ENCODE measurements at places on chromosomes 2 and 18.

DNA sequence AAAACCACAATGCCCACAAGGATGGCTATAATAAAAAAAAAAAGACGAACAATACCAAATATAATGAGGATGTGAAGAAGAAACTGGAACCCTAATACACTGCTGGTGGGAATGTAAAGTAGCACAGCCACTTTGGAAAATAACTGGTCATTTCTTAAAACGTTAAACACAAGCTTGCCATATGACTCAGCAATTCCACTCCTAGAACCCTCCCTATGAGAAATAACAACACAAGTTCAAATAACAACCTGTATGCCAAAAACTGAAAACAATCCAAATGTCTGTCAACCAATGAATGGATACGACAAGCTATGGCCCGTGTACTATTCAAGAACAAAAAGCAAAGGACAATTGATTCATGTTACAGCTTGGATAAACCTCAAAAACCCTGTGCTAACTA is 7.0 kb upstream of the ALPK2 start:
- no peak for DNase-seq

DNA sequence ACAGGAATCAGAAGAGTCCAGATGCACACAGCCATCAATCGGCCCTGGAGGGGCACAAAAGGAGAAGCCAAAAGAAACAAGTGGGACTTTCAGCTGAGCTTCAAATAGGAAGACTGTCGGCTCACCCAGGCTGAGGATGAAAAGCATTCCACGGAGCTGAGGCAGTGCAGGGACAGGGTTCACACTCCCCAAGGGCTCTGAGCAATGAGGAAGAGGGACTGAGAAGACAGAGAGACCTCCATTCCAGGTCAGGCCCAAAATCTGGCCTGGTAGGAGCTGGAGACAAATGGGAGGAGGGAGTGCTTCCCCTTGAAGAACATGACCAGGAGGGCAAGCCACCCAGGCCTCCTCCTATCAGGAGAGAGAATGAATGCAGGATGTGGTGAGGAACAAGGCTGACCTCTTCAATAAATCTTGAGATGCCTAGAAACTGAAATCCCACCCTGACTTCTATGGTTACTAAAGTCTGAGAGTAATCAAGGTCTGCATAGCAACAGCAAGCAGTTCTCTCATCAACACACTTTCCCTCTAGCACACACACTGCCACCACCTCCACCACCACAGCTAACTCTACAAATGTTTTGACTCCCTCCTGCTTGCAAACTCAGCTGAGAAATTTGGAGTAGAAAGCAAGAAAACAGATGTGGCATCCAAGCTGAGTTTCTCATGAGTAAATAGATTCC is 434.4 kb downstream of the TNS1 start:
- no peak for DNase-seq

DNA sequence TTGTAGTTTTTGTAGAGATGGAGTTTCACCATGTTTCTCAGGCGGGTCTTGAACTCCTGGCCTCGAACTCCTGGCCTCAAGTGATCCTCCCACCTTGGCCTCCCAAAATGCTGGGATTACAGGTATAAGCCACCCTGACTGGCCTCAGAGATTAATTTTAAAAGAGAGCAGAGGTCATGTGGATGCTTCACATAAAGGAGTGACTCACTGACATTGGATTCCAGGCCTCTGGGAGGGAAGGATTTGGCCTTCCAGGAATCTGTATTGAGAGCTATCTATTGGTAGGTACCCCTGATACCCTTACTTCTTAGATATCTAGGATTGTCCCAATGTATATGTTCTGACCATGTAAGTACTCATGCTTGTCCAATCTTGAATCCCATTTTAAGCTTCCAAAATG is 138.4 kb downstream of the FAM161A start:
- no peak for DNase-seq

- DNase-seq: no peak
Observed at GRCh38 chr2:1992280-1992679, 248.0 kb upstream of the PXDN start.

DNA sequence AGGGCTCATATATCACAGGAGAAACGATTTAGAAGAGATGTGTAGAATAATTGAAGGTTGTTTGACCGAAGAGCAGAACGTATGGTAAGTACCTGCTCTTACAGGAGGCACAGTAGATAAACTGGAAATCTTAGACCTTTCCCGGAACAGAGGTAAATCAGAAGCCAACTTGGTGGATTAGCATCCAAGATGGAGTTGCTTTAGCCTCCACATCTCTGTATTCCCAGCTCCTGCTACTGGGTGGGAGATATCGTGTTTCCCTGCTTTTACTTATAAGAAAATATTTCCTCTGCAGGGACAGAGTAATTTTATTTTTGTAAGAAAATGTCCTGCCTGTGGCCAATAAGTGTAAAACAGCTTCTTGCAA is 164.5 kb downstream of the SLC39A10 start:
- DNase-seq: no peak

DNA sequence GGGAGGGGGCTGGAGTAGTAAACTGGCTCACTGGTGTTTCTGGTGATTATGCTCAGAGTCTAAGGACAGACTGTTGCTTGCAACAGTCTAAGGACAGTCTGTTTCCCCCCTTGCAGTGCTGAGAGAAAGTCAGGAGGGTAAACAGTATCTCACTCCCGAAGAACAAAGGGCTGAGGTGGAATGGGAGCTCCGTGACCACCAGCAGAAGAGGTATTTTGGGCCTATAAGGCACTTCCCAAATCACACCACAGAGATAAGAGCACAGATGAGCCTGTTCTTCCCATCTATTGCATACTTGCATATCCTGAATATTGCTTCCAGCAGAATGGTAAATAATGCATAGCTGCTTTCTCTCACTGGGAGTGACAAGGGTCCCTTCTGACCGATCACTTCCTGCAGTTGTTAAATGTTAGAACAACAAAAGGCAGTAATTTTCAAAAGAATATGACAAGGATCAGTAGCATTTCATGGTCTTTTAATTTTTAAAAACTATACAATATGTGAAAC is 160.4 kb upstream of the LYPD1 start:
- no peak for DNase-seq

GRCh38 chr2:107545851-107546250 is 280.8 kb upstream of the RGPD4 start:
- DNase-seq: no peak

- DNase-seq: no peak
Observed at GRCh38 chr18:8008033-8008432, 440.9 kb downstream of the PTPRM start.

- DNase-seq: no peak
Observed at GRCh38 chr2:234950730-234951663, 820 bp upstream of the SH3BP4 start.

GRCh38 chr2:50455351-50455939 is 576.5 kb downstream of the NRXN1 start:
- no peak for DNase-seq

DNA sequence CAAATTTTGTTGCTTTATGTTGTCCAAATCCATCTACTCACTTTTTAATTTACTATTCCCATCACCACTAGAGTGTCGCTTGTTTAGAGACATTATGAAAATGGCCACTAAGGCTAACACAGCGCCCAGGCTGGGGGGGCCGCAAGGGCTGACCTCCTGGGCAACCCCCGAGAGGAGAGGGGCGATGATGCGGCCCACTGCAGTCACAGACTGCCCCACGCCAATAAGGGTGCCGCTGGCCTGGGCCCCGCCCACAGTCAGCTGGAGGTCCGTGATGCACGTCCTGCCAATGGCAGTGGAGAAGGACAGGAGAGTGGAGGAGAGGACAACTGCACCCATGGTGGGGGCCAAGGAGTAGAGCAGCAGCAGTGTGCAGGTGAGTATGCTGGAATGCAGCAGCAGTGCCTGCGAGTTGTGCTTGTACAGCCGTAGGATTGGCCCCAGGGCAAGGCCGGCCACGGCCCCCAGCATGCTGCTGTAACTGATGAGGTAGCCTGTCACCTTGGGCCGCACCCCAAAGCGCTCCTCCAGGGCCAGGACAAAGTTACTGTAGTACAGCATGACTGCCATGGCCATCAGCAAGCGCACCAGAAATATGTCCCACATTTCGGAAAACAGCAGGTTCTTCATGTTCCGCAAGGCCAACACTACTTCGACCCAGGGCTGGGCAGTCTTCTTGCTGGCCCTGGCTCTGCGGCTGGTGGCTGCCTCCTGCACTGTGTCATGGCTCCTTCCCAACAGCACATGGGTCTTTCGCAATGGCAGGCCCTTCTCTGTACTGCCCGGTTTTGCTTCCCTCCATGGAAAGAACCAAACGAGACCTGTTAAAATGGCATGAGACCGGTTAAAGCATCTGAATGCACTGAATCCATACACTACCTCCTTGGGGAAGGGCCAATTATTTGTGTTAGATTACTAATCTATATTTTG is 43.2 kb upstream of the TMEM182 start:
- DNase-seq: no peak

DNA sequence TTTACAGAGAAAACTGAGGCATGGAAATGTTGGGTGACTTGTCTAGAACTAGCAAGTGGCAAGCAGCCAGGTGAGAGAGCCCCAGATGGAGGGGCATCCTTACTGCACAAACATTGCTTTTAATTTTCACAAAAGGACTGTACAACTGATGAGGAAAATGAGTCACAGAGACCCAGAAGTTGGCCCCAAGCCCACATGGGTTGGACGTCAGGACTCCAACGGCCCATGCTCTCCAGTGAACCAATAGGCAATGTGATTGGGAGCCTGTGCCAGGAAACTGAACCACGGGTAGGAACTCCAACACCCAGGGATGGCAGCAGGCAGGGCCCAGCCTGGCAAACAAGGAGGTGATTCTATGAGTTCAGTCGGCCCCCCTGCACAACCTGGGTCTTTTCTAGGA is 50.8 kb downstream of the PID1 start:
- no peak for DNase-seq

- DNase-seq: no peak
Observed at GRCh38 chr2:5616019-5616418, 76.2 kb upstream of the SOX11 start.

DNA sequence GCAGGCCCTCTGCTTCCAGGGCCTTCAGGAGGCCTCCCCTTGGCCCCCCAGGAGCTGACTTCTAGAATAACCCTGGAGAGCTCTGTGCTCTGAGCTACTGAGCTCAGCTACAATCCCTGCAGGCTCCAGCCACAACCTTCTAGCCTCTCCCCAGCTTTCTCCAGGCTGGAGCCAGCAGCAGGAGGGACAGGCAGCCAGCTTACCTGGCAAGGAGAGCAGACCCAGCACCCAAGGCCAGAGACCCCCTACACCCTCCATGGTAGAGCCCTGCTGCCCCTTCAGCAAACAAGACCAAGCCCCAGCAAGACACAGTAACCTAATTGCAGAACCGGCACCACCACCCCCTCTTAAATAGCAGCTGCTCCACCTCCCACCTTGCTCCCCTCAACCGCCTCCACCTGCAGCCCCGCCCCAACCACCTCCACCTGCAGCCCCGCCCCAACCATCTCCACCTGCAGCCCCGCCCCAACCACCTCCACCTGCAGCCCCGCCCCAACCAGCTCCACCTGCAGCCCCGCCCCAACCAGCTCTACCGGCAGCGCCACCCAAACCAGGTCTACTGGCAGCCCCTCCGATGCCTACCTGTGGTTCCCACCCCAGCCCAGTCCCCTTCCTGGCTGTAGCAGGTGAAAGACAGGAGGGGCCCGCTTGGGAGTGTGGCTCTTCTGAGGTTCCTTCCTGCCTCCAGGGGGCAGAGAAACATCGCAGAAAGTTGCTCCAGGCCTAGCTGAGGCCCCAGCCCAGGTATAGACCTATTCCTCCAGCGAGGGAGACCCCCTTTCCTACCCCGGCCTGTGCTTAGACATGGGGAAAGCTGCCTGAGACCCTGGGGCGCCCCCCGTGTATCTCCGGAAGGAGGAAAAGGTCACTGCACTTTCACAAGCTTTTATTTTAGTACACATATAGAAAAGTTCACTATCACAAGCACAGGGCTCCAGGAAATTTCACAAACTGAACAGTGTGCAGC is at the start of gene ASTL:
TSS of gene ASTL (minus strand) at position 324 of the 967 bp plus-strand sequence. CDS start at position 258, 66 bp downstream.
- no peak for DNase-seq

GRCh38 chr18:48901145-48902022 is 49.4 kb downstream of the SMAD7 start:
- DNase-seq: no peak

DNA sequence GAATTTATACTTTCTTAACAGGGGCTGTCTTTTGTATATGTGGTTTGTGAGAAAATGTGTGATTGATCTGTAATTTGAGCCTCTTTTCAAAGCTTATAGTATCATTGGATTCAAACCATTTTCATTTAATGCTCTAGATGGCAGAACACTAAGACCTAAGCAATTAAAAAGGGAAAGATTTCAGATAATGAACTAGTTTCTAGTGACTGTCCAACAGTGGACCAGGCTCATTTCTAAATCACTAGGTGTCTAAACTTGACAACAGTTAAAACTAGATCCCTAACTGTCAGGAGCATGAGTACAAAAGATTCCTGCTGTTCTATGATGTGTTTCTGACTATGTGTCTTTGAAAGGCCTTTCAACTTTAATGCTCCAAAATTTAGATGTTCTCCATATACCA is 54.6 kb downstream of the ANKRD44 start:
- no peak for DNase-seq

- DNase-seq: no peak
Observed at GRCh38 chr2:197001921-197002320, 75.4 kb upstream of the PGAP1 start.

DNA sequence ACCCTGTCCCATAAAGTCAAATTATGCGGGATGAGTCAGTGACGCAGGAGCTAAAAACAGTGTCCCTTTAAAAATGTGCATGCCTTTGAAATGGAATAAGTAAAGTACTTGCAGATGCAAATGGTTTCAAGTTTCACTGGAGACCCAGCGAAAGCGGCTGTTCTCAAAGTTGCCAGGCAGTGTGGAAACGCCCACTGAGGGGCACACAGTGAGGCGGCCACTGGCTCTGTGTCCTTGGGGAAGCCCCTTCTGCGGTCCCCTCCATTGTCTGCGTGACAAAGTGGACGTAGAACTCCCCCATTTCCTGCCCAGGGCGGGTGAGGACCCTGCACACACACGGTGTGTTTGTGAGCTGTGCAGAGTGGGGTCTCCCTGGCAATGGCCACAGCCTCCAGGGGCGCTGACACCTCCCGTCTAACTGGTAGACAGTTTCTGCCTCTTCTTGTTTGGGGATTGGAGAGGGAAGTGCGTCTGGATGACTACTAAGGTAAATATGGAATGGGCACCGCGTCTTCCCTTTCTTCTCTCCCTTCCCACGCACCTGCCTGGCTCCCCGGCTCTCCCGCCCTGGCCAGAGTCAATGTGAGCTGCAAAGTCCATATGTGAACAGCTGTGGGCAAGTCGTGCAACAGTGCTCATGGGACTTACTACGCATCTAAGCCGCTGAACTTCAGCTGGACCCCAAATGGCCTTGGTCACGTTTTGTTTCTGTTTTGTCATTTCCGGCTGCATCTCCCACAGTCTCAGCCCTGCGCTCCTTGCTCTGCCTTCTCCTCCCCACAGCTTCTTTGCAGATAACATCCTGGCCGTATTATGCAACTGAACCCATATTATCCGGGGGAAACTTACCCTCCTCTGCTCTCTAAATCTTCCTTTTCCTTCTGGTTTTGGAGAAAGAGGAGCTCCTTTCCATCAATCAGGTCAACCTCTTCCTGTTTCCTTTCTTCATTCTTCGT is 33.7 kb upstream of the ZNF516 start:
- no peak for DNase-seq

GRCh38 chr18:61608316-61608715 is 275.1 kb downstream of the CDH20 start:
- DNase-seq: no peak
